Mucosa of descending colon (tissue), 3 donors: ENCODE measurements at places on chromosomes 6 and 20.
A peak's percentile ranks its signal among the peaks of the same experiment; 100 is the strongest.

DNA sequence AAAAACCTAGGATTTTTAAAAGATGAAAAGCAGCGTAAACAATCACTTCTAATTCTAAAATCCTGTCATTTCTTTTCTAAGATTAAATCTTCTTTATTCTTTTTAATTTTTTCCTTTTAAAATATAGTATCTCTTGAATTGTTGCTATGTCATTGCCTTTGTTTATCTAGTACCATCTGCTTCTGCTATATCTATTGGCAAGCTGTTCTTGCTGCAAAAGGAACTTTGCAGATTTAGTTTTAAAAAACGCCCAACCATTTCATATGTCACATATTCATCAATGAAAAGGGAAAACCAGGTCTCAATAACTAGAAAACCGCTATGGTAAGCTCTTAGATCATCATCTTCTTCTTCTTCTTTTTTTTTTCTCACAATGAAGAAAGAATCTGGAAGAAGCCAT, 11.5 kb upstream of the EEF1A1 start:
- DNase-seq, result no peak

- no peak for DNase-seq
Measured at GRCh38 chr20:57291003-57291402, 24.6 kb upstream of the BMP7 start.

DNA sequence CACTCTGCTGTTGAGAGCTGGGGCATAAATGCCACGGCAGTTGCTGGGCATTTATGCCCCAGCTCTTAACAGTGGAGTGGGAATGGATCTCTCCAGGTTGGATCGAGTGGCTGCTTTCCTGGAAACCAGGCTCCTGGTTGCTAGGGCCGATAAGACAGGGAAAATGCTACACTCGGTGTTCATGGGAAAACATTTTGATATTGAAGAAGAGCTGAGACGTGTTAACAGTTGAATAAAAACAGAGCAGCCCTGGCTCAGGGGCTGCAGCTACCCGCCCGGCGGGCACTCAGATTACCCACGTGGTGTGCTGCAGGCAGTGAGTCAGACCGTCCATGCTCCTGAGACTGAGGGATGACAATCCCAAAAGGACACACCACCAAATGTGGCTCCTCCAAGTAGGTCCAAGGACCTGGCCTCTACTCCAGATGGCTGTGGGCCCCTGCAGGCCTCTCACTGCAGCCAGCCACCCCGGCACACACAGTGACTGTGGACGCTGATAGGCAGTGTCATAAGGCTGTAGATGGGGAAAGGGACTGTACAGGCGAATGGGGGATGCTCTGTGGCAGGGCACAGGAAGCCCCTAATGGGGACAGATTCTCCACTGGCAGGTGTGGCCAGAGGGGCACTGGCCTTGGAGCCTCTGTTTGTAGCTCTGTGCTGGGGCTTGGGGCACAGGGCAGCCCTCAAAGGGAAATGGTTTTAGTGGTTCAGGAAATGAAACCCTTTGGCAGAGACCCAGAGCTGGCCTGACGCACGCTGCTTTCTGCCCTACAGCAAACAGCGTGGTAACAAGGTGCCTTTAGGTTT, 237.8 kb downstream of the LY86 start:
- DNase-seq, result peak; percentile 66

GRCh38 chr6:108648191-108648590, 87.5 kb downstream of the FOXO3 start:
- no peak for DNase-seq

DNA sequence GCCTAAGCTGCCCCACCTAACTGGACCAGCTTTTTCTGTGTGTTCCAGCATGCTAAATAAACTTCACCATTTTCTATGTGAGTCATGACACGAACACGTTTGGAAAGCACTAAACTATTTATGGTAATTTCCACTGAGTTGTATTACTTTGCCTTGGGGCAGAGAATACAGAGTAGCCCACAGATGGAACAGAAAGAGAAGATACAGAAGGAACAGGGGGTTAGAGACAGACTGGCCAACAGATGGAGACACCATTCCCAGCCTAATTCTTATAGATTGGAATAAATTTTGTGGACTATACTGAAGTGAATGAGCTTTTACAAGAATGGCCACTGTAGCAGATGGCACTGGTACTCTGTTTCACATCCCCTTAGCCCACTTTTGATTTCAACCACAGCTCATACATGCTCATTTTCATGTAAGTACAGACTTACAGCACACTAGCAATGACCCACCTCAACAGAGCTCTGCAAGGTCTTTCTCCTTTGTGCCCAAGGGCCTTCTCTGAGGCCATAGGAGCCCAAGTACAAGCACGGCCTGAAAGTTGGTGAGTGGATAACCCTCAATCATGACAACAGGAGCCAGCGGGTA, 13.1 kb upstream of the NT5DC1 start:
- DNase-seq, result no peak

GRCh38 chr6:138695193-138695592, 78.4 kb upstream of the CCDC28A start:
- no peak for DNase-seq

- no peak for DNase-seq
Measured at GRCh38 chr20:21049305-21049828, 56.8 kb downstream of the LINC00237 start.

GRCh38 chr20:61598586-61598985, 346.5 kb downstream of the CDH4 start:
- DNase-seq, result no peak

DNA sequence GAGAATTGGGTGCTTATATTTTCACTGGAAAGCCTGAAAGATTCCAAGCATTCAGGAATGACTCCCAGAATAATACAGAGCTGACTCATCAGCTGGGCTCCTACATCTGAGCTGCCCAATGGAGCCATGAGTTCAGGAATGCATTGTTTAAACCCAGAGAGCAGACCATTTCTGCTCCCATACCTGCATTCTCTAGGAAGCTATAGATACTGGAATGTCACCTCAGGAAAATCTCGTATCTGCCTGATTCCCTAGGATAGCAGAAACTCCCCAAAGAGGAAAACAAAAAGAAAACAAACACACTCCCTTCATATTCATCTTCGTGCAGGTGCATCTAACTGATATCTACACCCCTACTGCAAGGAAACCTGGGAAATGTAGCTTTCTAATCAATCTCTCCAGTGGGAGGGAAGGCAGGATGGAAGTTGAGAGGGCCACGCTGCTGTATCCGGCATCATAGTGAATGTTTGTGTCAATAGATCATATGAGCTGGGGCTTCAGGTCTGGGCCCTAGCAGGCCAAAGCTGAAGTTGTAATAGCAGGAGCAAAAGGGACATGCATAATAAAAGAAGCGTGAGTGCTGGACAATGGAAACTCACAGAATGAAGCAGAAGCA, 8.2 kb upstream of the SLC2A12 start:
- DNase-seq, result no peak

- DNase-seq, result no peak
Measured at GRCh38 chr6:3239110-3239830, 11.8 kb upstream of the TUBB2B start.

- DNase-seq, result no peak
Measured at GRCh38 chr6:5619249-5619648, 357.9 kb downstream of the FARS2 start.

DNA sequence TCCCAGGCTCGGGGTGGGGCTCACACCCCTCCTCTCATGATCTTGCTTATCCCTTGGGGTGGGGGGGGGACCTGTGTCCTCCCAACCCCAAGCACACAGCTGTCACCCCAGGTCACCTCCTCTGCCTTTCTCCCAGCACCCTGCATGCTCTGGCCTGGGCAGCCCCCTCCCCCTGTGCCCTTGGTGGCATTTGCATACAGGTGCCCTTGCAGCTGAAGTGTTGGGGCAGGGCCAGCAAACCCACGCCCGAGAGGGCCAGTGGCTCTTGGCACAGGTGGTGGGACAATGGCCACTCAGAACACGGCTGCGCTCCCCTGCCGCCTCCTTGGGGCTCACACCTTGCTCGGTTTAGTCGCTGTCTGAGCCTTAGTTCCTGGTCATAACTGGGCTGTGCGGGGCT, 11.3 kb upstream of the MYT1 start:
- no peak for DNase-seq

GRCh38 chr6:107991061-107991460, 33.1 kb upstream of the SEC63 start:
- DNase-seq, result no peak

DNA sequence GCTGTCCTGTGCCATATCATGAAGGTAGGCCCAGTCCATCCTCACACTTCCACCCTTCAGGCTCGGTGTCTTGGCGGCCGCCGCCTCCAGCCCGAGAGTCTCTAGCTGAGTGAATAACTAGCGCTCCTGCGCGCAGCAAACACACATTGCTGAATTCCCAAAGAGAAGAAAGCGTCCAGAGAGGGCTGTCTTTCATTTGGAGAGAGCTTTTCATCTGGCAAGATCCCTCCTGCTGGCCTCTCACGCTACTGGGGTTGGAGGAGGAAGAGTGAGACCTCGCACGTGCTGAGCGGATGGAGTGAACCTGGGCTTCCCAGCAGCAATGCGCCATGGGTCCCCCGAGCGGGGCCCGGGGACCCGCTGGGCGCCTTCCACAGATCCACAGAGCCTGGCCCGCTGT, 73.2 kb downstream of the NCR2 start:
- DNase-seq, result no peak

GRCh38 chr20:11205769-11206362, 532.1 kb upstream of the JAG1 start:
- no peak for DNase-seq

GRCh38 chr6:14375930-14376329, 258.4 kb downstream of the CD83 start:
- no peak for DNase-seq

DNA sequence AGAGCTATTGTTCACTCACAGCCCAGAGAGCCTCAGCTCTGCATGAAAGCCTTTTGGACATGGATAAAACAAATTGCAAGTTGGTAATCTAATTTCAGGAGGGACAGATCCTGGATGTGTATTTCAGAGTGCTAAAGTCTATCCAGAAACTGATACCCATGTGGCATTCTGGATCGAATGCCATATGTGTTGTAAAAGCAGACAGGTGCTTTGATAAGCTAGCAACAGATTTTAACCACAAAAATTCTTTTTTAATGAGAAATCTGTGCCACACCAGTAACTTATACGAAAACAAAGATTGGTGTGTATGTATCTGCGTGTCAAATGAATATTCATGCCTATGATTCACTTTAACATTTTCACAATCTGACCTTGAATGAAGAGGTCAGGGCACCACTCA, 936.6 kb upstream of the MAP3K7 start:
- no peak for DNase-seq

- DNase-seq, result no peak
Measured at GRCh38 chr6:48889429-48889828, 573.6 kb downstream of the MMUT start.

GRCh38 chr6:132768051-132768517, 10.4 kb upstream of the VNN2 start:
- DNase-seq, result no peak

- DNase-seq, result no peak
Measured at GRCh38 chr20:36527331-36528125, 13.8 kb upstream of the MYL9 start.

GRCh38 chr20:4894981-4895381, 106.3 kb downstream of the SLC23A2 start:
- DNase-seq, result no peak

- no peak for DNase-seq
Measured at GRCh38 chr6:159249752-159250151, 80.6 kb downstream of the FNDC1 start.

DNA sequence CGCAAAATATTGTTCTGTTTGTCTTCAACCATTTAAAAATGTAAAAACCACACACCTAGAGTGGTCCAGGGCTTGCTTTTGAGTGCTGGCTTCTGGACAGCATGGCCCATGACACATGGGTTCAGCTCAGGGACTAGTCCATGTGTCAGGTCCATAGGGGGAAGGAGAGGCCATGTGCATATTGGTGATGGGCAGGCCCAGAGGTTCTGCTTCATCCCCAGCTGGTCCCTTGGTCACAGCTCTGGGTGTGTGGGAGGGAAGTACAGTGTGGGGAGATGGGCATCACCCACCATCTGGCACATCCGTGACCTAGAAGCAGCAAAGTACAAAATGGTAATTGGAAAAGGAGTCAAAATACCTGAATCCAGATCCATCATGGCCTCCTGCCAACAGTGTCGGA, 50.7 kb downstream of the STK35 start:
- DNase-seq, result no peak

GRCh38 chr20:50744143-50744792, 12.9 kb downstream of the PARD6B start:
- DNase-seq, result peak; percentile 66

DNA sequence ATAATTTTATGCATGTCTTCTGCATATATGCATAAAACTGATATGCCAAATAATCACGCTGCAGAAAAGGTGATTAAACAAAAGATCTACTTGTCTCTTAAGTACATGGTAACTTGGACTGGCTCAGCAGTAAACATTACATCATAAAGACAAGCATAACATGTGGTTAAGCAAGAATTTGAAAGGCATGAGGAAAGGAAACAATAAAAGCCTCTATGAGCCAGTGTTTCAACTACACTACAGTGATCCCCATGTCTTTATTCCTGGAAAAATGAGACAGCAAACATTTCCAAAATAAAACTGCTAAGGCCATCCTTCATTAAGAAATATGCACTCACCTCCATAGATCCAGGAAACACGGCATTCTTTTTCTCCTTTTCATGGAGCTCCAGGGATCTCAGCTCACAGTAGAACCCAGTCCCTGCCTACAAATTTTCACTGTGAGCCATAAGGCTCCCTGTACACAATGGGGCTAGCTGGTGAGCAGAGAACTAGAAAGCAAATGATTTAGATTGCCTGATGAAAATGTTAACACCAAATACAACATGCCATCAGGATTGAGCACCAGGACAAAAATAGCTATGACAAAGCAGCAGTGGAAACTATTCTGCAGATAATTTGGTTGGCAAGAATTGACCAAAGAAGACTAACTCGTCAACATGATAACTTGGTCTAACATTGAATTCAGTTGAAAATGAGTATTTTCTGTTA, 156.1 kb downstream of the COL21A1 start:
- no peak for DNase-seq

GRCh38 chr20:2604506-2604835, 48.0 kb upstream of the NOP56 start:
- DNase-seq, result no peak

DNA sequence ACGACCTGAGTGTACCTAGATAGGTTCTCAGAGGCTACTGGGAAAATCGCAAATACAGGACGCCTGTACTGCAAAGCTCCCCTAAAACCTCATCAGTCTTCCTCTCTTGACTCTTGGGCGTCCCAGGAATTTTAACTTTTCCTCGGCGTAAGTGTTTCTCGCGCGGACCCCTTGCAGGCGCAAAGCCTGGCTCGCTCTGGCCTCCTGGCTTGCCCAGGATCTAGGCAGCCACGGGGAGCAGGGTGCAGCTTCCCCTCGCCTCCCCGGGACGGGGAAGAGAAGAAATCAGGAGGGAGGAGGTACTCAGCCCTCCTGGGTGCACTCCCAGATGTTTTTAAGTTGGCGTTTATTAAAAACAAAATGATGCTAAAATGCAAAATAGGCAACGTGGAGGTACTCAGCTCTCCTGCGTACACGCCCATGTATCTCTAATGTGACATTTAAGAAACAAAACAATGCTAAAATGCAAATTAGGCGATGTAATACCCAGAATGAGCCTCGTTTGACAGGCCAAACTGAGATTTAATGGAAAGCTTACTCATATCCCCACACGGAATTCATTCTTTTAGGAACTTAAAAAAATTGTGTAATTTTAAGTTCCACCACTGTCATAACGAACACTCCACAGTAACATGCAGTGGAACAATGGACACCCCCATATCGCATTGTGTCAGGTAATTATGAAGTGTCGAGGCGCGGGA, 1.6 kb upstream of the SOBP start:
- DNase-seq, result no peak

- DNase-seq, result no peak
Measured at GRCh38 chr20:48845721-48846306, 18.0 kb upstream of the PREX1 start.
